B cell (primary cell): ENCODE measurements at places on chromosomes 2 and 18. TPM values are rescaled to one million over a fixed set of nuclear protein-coding genes. Genes with fewer than 3 reads are reported as not detected.
A peak's percentile ranks its signal among the peaks of the same experiment; 100 is the strongest.

The GPR17 gene
- 0.22 TPM in 1 of 2 replicates, not detected in the other for total RNA-seq

The C1GALT1C1L gene
- not detected in 2 replicates for total RNA-seq

The HTR2B gene
- total RNA-seq: not detected in 2 replicates

The MPPE1 gene
- total RNA-seq: 57.5 and 69.7 TPM in 2 replicates

The LRRC30 gene
- not detected in 2 replicates for total RNA-seq

The CCDC88A gene
- total RNA-seq: 26.0 and 27.6 TPM in 2 replicates

The CCDC141 gene
- total RNA-seq: 42.1 and 47.5 TPM in 2 replicates

The POMC gene
- 3.4 and 4.3 TPM in 2 replicates for total RNA-seq

The NGEF gene
- not detected in 2 replicates for total RNA-seq

The LONRF2 gene
- 0.29 and 0.32 TPM in 2 replicates for total RNA-seq

The ZAP70 gene
- 3.4 and 4.4 TPM in 2 replicates for total RNA-seq

The SKOR2 gene
- total RNA-seq: not detected in 2 replicates

The NTSR2 gene
- not detected in 2 replicates for total RNA-seq

- no peak for DNase-seq
These were observed 186.6 kb downstream of the GBX2 start for GRCh38 chr2:235981631-235982030.

DNA sequence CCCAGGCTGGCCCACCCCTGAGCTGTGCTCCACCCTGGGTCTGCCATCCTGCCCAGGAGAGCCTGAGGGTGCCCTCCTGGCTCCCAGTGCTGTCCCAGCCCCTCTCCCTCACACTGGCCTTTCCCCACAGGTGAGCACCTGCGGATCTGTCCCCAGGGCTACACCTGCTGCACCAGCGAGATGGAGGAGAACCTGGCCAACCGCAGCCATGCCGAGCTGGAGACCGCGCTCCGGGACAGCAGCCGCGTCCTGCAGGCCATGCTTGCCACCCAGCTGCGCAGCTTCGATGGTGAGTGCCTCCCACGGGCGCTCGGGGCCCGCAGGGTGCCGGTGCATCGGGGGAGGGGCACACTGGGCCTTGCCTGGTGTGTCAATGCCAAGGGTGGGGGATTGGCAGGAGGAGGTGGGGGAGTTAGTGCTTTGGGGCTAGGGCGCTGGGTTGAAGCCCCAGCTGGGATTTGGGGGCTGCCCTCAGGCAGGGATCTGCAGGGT is 23.5 kb downstream of the GPC1 start:
- DNase-seq: no peak

DNA sequence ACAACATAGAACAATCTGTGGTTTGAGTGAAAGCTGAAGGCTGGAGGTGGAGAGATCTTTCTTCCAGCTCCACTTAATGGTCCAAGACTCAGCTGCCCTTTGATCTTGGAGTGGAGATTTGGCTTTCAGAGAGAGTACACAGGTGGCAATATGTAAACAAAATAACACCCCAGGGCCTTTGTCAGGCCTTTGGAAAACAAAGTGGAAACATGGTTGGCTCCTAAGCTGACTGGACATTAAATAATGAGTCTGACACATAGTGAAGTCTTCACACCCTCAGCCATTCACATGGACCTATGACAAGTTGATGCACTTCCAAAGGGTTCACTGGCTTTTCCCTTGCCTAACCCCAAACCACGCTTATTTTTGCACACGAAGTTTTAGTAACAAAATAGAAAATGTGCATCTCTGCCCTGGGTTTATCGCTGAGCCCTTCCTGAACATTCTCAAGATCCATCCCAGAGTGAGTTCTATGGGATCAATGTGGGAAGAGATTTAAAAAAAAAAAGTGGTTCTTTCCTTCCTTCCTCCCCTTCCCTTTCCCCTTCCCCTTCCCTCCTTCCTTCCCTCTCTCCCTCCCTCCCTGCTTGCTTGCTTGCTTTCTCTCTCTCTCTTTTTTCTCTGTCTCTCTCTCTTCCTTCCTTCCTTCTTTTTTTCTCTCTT is 201.3 kb upstream of the NT5C1B start:
- no peak for DNase-seq

DNA sequence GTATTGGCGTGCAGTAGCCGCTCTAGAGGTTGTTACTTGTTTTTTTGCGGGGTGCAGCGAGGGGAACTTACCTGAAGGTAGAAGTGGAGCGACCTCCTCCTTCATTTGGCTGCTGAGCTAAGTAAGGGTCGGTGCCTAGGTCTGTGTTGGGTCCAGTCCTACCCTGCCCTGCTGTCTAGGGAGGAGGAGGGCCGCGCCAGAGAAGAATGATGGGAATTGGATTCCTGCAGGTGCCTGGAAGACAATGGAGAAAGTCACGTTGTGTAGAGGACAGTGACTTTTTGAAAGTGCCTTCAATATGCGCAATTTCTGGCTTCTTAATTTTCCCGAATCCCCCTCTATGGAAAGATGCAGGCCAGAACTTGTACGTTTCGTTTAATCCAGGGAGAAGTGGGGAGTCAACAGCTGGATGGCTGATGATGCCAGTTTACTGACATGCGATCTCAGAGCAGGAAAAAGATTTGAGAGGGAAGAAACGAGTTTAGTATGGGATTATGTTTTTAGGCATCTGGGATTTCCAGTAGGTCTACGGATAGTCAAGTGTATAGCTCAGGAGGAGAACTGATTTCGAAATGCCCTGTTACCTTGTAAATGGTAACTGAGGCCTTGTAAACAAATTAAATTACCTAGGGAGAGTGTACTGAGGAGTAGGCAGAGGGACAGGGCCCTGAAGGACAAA is 653 bp downstream of the MRPS9 start:
- DNase-seq: no peak

- DNase-seq: peak; percentile 95
These were observed at the start of gene MYL12A for GRCh38 chr18:3247240-3248061. MYL12A (plus strand) TSS chr18:3247801; CDS start chr18:3253248, 5,447 bp downstream.

- DNase-seq: no peak
These were observed 169.4 kb downstream of the FSHR start for GRCh38 chr2:48984922-48985321.

- DNase-seq: no peak
These were observed 213.9 kb downstream of the NDUFA10 start for GRCh38 chr2:239811111-239811781.

DNA sequence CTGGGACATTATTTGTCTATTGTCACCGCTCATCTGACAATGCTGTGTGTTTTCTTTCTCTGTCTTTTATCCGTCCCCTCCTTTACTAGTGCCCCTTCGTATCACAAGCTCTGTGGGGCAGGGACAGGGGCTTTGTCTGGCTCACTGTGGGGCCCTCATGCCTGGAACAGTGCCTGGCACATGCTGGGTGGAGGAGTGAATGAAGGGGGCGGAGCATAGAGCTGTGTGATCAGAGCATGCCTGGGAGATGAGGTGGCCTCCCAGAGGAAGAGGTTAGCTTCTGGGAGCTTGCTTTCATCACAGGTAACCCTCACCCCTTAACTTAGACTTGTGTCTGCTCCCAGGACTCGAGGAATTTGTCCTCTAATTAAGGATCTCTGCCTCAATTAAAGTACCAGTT is 16.4 kb downstream of the MTCL1 start:
- DNase-seq: no peak

GRCh38 chr2:178523596-178524134 is 43.4 kb downstream of the PLEKHA3 start:
- DNase-seq: no peak

DNA sequence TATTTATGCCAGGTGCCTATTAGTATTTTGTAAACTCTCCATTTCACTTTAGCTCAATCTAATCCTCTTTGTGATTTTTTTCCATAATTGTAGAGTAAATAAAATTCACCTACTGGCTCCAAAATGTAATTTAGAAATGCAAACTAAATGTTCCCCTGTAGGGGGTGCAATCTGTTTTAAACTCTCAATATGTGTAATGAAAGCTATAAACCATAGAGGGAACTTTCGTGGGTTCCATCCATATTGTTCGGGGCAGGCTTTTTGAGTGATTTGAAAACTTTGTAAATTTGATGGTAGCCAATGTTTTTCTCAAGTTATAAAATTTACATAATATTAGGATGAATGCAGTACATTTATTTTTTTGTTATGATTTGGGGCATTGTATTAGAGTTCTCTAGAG is 49.4 kb downstream of the TSPYL6 start:
- DNase-seq: peak; percentile 13

DNA sequence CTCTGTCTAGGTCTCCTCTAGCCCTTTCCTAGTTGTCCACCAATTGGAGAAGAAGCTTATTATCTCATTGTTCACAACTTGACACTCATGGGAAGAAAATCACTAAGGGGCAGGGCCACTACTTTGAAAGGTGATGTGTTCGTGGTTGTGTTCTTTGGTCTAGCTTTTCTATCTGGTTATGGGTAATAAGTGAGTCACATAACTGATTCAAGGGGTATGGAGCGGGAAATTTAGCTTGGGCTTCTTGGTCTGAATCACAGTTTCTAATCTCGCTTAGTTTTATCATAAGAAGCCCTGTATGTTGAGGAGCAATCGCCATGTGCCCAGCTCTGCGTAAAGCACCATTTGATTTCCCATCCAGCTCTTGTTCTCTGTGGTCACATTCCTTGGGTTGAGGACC is 18.7 kb upstream of the DYTN start:
- DNase-seq: no peak

DNA sequence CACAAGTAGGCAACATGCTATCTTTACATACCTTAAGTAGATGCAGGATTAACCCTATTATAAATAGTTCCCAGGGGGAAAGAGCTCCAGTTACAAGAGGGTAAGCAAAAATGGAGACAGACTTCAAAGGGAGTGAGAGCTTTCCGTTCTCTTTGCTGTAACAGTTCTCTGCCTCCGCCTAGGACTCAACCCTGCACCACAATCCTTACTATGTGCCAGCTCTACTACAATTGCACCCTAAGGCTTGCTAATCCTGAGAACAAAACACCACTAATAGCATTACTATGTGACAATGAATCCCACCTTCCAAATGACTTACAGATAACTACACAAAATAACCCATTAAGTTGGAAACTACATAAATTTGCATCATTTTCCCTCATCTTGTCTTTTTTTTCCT is 7.7 kb downstream of the ZBTB14 start:
- no peak for DNase-seq

- no peak for DNase-seq
These were observed 1018.9 kb upstream of the ZEB2 start for GRCh38 chr2:145538661-145539350.

DNA sequence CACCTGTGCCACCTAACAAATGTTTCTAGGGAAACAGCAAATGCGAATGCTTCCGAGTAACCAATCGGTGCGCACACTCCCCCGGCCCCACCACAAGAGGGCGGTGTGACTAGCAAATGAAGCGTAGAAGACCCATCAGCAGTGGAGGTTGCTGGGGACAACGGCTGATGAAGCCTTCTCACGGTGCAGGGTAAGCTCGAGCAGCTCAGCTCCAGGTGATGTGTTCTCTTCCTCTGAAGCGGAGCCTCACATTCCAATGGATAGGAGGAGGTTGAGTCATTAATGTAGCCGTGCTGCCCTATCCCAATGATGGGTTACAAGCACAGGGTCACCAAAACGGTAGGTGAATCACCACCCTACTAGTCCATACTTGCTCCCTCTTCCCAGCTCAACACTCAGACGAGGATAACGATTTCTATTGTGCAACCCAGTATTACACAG is 127.6 kb upstream of the TWIST2 start:
- DNase-seq: no peak

GRCh38 chr18:28183418-28184078 is 6.6 kb upstream of the CDH2 start:
- no peak for DNase-seq

- DNase-seq: no peak
These were observed 469.4 kb upstream of the SPRED2 start for GRCh38 chr2:65901756-65902155.

DNA sequence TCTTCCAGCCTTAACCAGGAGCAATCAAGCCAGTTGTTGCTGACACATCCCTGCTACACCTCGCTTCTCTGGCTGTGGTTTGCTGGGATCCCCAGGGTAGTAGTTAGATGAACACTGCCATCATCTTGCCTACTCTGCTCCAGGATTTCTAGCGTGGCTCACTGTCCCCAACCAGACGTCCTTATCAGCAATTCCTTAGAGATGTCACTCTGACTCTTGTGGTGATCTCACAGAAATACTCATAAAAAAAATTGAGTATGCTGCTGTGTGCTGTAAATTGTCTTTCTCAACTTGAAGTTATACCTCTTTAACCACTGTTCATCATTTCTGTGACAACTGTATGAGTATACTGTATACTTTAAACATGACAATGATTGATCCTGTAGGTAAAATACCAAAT is 63.2 kb downstream of the PLCL1 start:
- no peak for DNase-seq

- peak; percentile 59 for DNase-seq
These were observed 8.2 kb upstream of the TMEM182 start for GRCh38 chr2:102753563-102754159.

DNA sequence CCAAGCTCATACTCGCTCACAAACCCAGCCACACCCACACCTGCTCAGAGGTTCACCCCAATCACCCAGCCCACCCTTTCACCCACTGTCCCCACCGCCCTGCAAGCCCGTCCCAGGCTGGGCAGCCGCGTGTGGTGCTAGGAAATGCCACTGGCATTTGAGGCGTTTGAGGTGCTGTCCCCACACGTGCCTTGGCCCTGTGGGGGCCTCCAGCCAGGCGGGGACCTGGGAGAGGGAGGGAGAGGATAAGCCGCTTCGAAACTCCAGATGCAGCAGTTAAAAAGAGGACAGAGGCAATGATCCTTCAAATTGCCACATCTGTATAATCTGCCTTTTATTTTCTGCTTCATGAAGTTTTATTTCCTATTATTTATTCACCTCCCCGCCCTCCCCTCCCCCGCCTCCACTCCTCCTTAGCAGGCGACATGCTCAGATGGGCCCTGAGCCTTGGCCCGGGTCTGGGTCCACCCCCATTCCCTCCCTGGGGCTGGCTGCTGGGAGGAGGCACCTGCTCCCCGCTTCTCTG is 35.9 kb downstream of the PSD4 start:
- no peak for DNase-seq

DNA sequence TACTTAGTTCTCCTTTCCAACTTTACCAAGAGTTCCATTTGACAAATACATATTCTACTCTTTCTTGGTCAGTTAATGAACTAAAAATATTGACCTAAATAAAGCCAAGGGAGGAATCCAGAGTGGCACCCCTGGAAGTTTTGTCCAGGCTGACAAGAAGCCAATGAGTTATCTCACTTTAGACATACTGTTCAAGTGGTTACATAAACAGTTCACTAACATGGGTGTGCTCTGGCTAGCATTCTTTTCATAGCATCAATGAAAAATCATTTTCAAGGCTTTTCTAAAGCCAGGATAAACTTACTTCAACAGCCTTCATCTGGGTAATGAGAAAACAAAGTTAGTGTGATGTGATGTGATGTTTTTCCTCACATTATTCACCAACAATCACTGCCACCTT is 649.4 kb downstream of the TDRD15 start:
- DNase-seq: no peak

DNA sequence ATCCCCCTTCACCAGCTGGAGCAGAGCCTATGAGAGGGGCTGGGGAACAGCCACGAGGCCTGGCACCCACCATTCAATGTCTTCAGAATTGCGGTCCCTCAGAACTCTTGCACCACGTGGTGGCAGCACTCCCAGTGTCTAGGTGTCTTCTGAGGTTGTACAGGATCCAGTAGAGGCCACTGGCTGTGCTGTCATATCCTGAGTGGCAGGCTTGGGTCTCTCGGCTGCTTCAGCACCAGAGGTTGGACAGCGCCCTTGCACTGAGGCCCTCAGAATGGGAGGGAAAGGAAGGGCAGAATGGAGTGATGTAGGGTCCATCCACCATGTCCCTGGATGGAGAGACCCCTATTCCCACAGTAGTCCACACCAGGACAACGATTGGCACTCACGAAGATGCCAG is 112.0 kb upstream of the TEKT4 start:
- DNase-seq: no peak
